ENCODE measurements at places on chromosomes 16 and 17. TPM values are rescaled to one million over a fixed set of nuclear protein-coding genes. Genes with fewer than 3 reads are reported as not detected.

The ZNF423 gene
- 7.8 TPM for total RNA-seq

The KCNG4 gene
- total RNA-seq = not detected

The TP53TG3F gene
- total RNA-seq = not detected

The CLEC3A gene
- not detected for total RNA-seq

The TBC1D3K gene
- not detected for total RNA-seq

The ACSM3 gene
- total RNA-seq = 16.6 TPM

The APOH gene
- 1.3 TPM for total RNA-seq

The TSPAN10 gene
- 1.6 TPM for total RNA-seq

The SLC25A39 gene
- 120 TPM for total RNA-seq

The EPN3 gene
- 6.4 TPM for total RNA-seq

The C17orf107 gene
- total RNA-seq = 5.3 TPM

The PIPOX gene
- total RNA-seq = 1.3 TPM

The CACNA1G gene
- 0.50 TPM for total RNA-seq

The RNF222 gene
- total RNA-seq = not detected

The ODAD4 gene
- total RNA-seq = 3.2 TPM

The MT3 gene
- not detected for total RNA-seq

The USP31 gene
- 17.7 TPM for total RNA-seq

The SCIMP gene
- total RNA-seq = 8.8 TPM

The KRT9 gene
- total RNA-seq = not detected

The CCDC144A gene
- 6.6 TPM for total RNA-seq

The NPIPB9 gene
- total RNA-seq = 1.5 TPM

The SLFN14 gene
- 0.26 TPM for total RNA-seq

The CLDN9 gene
- 0.85 TPM for total RNA-seq

The SLC16A13 gene
- total RNA-seq = 21.5 TPM

The CMIP gene
- total RNA-seq = 55.8 TPM

The DHRS7C gene
- total RNA-seq = not detected

The CCDC92B gene
- total RNA-seq = 0.18 TPM

The CD300H gene
- total RNA-seq = 0.76 TPM

The ATP6V0D1 gene
- 185 TPM for total RNA-seq

The RABEP1 gene
- 44.2 TPM for total RNA-seq

The SHBG gene
- total RNA-seq = not detected

The ALOX15B gene
- 112 TPM for total RNA-seq

The FN3KRP gene
- total RNA-seq = 30.0 TPM

The CEP112 gene
- total RNA-seq = 23.0 TPM

The ICAM2 gene
- 46.9 TPM for total RNA-seq

The CCDC182 gene
- not detected for total RNA-seq
